ENCODE measurements at places on chromosomes 2 and 18. TPM values are rescaled to one million over a fixed set of nuclear protein-coding genes. Genes with fewer than 3 reads are reported as not detected.

Gene ABHD1
- total RNA-seq = under 0.01 TPM

Gene PRKCE
- total RNA-seq = 19.0 TPM

Gene RAB17
- total RNA-seq = 0.83 TPM

Gene HOXD8
- total RNA-seq = 0.44 TPM

Gene IL1F10
- total RNA-seq = not detected

Gene ZNF396
- total RNA-seq = 3.0 TPM

Gene SGO2
- total RNA-seq = 2.2 TPM

Gene SERPINB10
- not detected for total RNA-seq

All from smooth muscle cell of trachea (primary cell).